ENCODE measurements at places on chromosomes 7 and 10.
A peak's percentile ranks its signal among the peaks of the same experiment; 100 is the strongest.

GRCh38 chr10:87594864-87595263 is 64.8 kb upstream of the PAPSS2 start:
- no peak for DNase-seq

GRCh38 chr10:103225939-103226338 is 19.7 kb upstream of the RPEL1 start:
- DNase-seq = no peak

DNA sequence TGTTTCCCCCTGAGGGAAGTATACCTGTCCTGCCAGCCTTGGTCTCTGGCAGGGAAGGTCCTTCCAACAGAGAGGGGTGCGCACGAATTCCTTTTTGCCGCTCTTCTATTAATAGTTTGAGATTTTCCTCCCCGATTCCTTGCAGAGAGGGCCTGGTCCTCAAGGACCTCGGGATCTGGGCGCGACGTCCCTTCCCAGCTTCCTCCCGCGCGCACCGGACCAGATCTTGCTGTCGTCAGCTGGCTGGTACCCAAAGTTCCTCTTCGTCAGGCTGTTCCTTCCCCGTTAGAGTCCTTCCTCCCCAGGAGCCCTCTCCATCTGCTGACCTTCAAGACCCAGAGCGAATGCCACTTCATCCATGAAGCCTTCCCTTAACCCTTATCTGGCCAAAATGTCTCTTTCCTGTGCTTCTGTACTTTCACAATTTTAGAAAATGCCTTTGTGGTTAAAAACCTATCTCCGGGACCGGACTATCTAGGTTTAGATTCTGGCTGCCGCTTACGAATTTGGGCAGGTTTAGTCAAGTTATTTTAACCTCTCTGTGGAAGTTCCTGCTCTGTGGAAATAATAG is 851 bp upstream of the GOT1 start:
- DNase-seq = peak; percentile 50

GRCh38 chr10:3491571-3491970 is 293.4 kb downstream of the KLF6 start:
- no peak for DNase-seq

GRCh38 chr7:54812756-54813322 is 53.8 kb upstream of the SEC61G start:
- no peak for DNase-seq

GRCh38 chr10:22444219-22444788 is 99.0 kb downstream of the SPAG6 start:
- DNase-seq = no peak

GRCh38 chr7:25940086-25940906 is 211.7 kb upstream of the NFE2L3 start:
- DNase-seq = no peak

- DNase-seq = no peak
These were observed 35.5 kb upstream of the WAPL start for GRCh38 chr10:86556933-86557649.

GRCh38 chr7:25643770-25644394 is 415.6 kb upstream of the NPVF start:
- DNase-seq = no peak

DNA sequence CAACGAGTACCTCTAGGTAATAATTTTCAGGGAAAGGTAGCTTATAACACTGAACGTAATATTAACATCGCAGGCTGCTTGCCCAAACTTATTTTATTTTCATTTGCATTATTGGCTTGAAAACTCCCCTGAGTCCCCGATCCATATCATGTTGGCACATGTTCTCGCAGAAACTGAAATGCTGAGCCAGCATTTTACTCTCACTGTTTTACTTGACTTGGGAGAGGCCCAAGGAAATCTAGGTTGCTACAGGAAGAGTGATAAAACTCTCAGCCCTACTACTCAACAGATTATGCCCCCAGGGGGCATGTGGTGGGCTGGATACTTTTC is 183.5 kb upstream of the HABP2 start:
- DNase-seq = no peak

DNA sequence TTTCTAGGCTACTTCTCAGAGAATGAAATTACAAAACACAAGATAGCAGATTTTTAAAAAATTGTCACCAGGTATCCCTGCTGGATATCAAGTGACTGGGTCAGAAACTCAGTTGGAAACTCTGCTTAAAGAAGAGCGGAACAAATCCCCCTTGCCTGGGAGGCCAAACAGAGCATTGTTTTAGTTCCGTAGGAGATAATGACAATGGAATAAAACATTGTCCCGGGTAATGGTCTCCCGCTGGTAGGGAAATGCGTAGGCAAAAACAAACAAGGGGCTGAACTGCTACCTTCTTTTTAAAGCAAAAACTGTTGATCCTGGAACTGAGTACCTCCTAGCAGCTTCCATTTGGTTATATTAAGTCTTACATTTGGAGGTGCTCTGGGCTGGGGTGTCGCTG is 21.3 kb upstream of the VAX1 start:
- no peak for DNase-seq

GRCh38 chr10:78579995-78580394 is 488.8 kb upstream of the ZMIZ1 start:
- DNase-seq = no peak

- no peak for DNase-seq
These were observed 2.6 kb downstream of the SCART1 start for GRCh38 chr10:133456041-133456951.

GRCh38 chr7:53473371-53473770 is 437.9 kb downstream of the POM121L12 start:
- no peak for DNase-seq

GRCh38 chr10:35934642-35934995 is 292.5 kb upstream of the FZD8 start:
- no peak for DNase-seq

DNA sequence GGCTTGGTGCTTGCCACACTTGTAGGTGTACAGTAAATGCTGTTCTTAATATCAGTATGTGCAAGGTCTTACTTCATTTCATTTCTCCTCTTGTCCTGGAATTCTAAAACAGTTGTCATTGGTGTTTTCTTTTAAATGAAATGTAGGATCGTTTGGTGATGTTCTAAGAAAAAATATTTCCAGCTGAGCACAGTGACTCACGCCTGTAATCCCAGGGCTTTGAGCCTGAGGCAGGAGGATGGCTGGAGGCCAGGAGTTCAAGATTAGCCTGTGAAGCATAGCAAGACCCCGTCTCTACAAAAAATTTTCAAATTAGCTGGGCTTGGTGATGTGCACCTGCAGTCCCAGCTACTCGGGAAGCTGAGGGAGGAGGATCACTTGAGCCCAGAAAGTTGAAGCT is 32.6 kb upstream of the ELN start:
- DNase-seq = no peak

- DNase-seq = peak; percentile 63
These were observed 6.5 kb downstream of the FZD8 start for GRCh38 chr10:35635576-35635975.

GRCh38 chr10:88538048-88538447 is 45.1 kb downstream of the RNLS start:
- DNase-seq = peak; percentile 37

DNA sequence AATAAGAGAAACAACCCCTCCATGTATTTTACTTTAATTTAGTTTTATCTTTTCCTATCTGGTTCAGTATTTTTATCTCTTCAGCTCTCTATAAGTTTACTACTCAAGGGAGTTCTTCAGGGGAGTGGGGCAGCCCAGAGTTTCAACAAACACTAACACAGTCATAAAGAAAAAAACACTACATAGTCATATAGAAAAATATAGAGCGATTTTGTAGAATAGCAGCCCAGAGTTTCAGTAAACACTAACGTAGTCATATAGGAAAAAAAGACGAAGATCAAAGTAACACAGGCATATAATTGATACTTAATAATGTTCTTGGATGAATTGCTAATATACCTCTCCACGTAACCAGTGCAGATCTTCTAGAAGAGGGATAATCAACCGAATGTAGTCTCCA is 54.7 kb downstream of the PON1 start:
- DNase-seq = no peak

DNA sequence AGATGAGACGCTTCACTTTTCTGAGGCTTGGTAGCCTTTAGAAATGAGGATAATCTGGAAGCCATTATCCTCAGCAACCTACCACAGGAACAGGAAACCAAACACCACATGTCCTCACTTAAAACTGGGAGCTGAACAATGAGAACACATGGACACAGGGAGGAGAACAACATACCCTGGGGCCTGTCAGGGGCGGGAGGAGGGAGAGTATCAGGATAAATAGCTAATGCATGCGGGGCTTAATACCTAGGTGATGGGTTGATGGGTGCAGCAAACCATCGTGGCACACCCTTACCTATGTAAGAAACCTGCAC is 48.9 kb downstream of the LRGUK start:
- no peak for DNase-seq

DNA sequence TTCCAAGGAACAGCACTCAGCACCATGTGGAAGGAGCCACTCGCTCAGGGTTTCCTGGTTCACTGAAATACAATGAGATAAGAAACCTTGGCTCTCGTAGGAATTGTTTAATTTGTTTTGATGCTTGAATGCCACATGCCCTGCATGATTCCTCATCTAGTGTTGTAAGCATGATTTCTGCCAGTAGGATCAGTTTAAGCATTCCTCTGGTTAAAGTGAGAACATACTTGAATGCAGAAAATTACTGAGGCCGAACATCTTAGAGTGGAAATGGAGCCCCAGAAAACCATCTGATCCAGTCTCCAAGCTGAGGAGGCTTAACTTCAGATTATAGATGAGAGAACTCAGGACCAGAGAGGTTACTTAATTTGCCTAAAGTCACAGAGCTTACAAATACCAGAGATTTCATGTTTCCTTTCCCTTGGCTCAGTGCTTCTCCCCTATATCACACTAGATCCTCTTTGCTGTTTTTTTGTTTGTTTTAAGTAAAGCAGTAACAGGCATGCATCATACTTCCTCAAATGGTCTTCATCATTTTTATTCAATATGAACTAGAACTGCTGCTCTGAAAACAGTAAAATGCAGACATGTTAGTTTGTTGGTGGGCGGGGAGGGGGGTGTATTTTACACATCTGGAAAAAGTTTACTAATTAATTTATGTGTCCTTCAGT is 125.1 kb downstream of the ADAM12 start:
- DNase-seq = no peak

DNA sequence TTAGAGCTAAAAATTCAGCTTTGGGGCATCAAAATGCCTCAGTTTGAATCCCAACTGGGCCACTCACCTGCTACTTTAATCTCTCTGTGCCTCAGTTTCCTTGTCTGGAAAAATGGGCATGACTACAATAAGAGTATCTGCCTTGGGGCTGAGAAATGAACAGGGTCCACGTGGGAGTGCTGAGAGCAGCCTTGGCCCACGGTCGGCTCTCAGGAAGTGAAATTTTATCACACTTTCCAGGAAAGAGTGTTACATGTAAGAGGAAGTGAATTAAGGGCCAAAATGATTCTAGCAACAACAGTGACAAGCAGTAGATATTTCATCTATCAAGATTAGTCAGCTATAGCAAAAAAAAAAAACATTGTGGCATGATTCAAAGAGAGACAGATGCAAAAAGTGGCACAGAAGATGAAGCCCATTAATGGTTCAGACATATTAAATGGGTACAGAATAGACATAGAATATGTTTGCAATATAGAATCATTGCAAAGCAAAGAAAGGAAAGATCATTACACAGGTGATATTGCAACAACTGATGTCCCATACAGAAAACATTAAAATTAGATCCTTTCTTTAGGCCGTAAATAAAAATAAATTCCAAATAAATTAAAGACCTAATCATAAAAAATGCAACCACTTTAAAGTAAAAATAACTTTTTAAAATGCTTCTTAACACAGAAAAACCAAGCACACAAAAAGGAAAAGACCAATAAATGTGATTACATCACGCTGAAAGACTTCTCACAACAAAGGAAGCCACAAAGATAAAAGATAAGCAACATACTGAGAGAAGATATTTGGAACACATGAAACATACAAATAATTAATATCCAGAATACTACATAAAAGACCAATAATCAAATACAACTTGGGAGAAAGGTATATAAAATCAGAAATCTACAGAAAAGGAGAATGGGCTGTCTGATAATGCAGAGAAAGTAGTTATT is 4.3 kb downstream of the TMEM273 start:
- no peak for DNase-seq

- peak; percentile 28 for DNase-seq
These were observed 8.4 kb upstream of the PGAM2 start for GRCh38 chr7:44073664-44074348.

DNA sequence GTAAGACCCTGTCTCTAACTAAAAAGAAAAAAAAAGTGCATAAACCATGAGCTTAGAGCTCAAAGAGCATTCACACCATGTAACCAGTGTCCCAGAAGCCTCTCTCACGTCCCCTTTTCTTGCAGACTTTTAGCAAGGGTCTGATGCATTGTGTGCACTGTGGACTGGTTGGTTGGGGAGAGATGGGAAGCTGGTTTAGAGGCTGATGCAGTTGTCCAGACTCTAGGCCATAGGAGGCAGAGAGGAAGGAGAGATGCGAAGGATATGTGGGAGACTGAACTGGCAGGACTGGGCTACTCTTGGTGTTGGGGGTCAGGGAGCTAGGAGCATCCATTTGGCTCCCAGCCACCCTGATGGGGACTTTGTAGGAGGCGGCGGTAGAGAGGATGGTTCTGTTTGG is 1.8 kb downstream of the SSC4D start:
- DNase-seq = no peak

DNA sequence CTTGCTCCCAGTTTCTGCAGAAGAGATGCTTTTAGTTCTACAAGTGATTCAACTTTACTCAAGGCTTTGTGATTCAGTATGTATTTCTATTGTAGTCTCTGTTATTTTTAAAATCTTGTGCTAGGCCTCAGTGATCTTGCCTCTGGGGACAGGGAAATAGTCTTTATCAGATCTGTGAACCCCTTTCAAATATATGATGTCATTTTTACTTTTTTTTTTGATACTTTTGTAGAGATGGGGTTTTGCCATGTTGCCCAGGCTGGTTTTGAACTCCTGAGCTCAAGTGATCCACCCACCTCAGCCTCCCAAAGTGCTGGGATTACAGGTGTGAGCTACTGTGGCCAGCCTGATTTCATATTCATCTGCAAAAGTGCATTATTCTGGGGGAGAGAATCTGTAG is 3.4 kb downstream of the SNX10 start:
- no peak for DNase-seq

All from mammary epithelial cell (primary cell).